Pulmonary artery endothelial cell (primary cell): ENCODE measurements at places on chromosomes 6 and 20.

DNA sequence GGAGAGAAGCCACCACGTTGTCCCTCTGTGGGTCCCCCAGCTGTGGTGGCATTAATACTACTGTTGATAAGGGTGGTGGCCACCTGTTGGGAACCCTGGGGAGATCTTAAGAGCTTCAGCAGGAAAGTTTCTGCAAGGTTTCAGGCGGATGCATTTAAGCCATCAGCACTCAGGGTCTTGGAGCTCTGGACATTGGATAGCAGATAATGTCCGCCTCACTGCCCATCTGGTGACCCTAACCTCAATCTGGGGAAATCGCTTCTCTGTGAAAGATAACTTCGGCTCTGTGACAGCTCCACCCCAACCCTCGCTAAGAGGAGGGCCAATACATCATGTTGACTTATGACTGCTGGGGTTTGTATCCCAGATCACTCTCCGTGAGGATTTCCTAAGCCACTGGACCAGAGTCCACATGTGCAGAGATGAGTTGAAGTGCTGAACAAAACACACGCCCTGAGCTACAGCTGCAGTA, 92.9 kb downstream of the FOXC1 start:
- no peak for DNase-seq

DNA sequence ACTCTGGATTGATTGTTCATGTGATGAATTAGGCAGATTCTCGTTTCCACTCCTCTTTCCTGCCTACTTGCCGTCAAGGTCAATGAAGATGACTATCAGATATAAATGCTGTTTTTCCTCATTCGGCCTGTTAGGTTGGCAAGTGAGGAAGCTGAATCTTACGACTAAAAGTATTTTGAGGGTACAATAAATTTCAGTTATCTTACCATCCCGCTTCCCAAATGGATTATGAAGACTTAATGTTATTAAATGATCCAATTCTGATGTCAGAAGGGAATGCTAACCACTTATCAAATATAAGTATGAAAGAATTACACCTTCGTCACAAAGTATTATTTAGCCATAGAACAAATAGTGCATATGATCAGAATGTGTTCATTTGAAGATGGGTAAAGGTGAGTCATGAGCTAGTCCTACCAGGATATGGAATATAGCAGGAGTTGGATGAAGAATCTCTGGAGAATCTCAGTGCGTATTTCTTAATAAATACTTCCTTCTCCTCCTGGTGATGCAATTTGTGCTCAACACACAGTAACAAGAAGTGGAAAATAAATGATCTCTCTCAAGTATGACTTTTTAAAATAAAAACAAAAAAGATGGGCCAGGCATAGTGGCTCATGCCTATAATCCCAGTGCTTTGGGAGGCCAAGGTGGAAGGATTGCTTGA, 4.6 kb downstream of the GPLD1 start:
- no peak for DNase-seq

DNA sequence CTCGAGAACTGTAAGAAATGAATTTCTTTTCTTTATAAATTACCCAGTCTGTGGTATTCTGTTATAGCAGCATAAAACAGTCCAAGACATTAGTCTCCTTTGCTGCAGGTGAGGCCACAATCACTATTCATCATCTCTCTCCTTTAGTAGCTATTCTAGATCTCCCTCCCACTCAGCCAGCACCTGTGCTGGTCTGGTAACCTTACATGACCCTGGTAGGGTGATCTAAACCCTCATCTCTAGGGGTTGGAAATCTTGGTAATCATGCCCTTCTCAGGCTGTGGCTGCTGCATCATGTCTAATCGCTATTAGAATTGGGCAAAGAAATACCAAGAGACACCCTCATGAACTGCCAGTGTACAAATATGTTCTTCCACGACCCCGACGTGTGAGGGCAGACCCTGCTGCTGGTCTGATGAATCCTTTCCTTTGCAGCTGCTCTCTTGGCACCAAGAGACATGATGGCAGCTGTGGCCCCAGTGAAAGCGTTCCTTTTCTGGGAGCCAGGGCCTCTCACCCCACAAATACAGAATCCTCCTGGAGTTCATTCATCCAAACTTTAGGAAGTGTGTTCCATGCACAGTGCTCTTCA, 23.0 kb upstream of the IGF2R start:
- DNase-seq, result no peak

DNA sequence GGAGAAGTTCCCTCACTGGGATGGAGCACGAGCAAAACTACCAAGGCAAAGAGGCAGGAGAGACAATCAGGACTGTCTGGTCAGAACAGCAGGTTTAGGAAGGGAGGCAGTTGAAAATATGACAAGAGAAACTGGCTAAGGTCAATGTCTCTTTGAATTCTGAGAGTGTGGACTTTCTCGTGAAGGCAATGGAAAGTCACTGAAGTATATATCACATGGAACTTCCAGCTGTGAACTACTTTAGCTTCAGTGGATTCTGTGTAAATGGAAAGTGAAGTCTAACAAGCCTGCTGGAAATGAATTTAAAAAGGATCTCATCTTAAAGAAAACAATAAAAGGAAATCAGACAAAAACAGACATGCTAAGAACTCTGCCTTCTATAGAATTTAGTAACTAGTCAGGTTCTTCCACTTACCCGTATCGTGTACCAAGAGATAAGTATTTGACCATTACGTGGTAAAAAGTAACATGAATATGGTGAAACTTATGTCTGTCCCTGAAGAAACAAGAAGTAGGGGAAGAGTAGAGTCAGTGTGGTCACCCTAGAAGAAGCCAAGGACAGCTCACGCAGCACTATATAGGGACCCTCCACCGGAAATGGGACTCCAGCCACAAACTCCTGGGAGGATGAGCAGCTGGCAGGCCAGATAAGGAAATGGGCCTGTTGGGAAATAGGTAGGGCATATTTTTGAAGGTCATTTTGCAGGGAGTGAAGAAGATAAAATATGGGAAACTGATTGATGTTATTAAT, 123.4 kb downstream of the MAP7 start:
- DNase-seq, result no peak

DNA sequence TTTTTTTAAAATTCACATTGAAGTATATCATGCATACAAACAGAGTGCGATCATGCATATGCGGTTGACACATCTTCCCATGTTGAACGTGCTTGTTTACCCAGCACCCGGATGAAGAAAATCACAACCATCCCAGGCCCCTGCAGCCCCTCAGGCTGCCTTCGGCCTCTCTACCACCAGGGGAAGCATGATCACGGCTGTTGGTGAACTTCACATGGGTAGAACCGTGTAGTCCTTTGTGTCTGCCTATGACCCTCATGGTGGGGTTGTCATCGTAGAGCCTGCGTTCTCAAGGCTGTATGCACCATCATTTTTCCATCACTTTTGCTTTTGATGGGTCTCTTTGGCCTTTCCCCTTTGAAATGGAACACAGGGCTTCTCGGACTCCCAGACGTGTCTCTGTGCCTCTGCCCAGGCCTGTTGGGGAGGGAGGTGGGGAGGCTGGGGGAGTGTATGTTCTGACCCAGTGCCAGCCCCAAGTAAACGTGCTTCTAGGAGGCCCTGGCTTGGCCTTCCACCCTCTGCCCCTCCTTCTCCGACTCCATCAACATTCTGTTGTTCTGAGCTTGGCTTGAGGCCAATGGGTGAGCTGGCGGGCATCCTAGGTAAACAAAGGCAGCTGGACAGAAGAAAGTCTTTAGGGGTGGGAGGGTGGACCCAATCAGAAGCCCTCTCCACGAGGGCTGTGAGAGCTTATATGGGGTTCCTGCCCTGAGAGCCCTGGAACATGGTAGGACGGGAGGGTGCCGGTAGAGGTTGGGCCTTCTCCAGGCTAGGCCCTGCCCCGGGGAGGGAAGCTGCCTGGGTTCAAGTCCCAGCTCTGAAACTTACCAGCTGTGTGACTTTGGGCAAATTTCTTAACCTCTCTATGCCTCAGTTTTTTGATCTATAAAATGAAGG, 39.7 kb downstream of the TGM2 start:
- peak; percentile 73 for DNase-seq

DNA sequence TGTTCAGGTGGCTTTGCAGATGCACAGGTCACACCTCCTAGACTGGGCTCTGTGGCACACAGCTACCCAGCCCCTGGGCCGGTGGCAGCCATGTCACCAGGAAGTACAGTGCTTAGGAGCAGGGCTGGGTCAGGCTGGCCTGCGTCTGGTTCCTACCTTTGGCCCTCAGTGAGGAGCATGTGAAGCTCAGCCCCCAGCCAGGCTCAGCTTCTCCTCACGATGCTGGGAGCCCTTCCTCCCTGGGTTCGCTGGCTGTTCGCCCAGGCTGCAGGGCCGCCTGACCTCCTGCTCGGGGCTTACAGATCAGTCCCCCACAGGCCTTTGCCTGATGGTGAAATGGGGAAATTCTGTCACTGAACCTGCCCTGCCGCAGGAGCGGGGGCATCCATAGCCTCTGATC, 23.1 kb downstream of the SPATA2 start:
- DNase-seq, result no peak

- DNase-seq, result no peak
Measured at GRCh38 chr6:40671001-40671693, 84.0 kb upstream of the LRFN2 start.

DNA sequence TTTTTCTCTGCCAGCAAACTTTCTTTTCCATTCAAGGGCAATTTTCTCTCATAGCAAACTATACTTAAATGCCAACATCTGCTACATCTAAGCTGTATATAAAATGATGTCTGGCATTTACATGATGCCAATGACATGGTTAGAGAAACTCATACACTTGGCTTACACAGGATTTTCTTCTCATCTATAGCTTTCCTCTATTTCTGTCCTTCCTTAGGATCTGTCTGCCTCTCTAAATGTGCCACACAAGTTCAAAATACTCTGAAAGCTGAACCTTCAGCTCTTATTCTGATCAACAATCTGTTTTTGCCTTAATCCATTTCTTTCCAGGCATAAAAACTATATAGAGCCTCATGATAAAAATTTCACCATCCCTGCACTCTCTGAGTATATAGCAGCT, 290.9 kb upstream of the RNF217 start:
- DNase-seq, result no peak

DNA sequence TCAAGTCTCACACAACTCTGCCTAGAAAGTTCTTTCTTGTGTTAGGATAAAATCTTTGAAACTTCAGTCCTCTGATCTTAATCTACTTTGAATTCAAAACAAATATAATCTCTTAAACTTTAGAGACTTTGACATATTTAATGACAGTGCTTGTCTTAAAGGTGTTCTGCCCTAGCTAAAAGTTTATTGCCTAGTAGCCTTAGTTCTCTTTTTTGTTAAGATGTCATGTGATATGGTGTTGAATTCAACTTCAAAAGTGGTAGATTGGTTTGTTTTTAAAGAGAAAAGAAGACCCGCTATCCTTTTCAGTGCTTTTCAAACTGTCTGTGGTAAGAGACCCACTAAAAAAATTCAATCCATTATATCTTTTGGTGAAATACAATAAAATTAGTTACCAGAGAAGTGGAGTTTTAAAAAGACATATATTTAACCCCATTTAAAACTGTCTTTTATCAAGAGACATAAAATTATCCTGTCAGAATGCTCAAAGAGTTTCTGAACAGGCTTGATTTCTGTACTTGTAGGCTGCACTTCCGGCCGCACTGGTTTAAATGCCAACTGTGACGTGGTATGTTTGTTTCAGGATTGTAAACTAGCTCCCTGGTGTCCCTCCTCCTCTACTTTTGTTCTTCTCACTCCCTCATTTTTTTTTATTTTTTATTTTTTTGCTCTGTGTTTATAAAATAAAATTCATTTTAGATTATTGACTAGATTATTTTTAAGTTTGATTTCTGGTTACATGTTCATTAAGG, 76.5 kb downstream of the QKI start:
- DNase-seq, result peak; percentile 51

- DNase-seq, result peak; percentile 100
Measured at GRCh38 chr6:7974938-7975763, 64.6 kb upstream of the TXNDC5 start.

GRCh38 chr20:57065646-57066045, 200.8 kb downstream of the BMP7 start:
- DNase-seq, result no peak

GRCh38 chr20:49631061-49631716, 63.3 kb upstream of the PTGIS start:
- DNase-seq, result no peak

GRCh38 chr20:15200147-15200565, 862.7 kb upstream of the FLRT3 start:
- no peak for DNase-seq

- no peak for DNase-seq
Measured at GRCh38 chr6:143248359-143248758, 187.7 kb downstream of the AIG1 start.

GRCh38 chr6:103017878-103018277, 1624.4 kb downstream of the GRIK2 start:
- DNase-seq, result no peak

DNA sequence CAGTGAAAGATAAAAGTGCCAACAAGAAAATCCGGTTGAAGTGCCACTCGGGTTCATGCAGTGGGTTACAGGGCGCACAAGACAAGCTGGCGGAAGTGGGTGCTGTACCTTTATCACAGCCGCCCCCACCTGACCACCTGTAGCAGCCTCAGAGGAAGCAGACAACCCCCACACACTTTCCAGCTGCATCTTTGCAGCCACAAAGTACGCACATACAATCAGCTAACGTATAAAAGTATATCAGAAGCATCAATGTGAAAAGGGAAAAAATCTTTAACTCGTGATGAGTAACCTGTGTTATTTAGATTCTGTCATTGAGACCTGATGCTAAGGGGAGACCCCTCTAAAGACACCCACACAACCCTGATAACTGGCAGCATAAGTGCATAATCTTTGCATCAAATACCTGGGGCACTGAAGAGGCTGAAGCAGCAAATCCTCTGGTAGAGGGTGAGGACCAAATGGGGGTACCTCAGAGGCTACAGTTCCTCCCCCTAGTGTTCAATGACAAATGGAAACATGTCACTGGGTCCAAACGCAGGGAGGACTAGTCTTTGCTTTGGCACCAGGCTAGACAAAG, 22.1 kb downstream of the BACH2 start:
- DNase-seq, result no peak

- no peak for DNase-seq
Measured at GRCh38 chr6:38725414-38726183, 10.5 kb downstream of the DNAH8 start.

GRCh38 chr6:136304410-136304809, 14.8 kb upstream of the BCLAF1 start:
- DNase-seq, result no peak

- no peak for DNase-seq
Measured at GRCh38 chr6:113083947-113084346, 736.8 kb downstream of the RFPL4B start.

DNA sequence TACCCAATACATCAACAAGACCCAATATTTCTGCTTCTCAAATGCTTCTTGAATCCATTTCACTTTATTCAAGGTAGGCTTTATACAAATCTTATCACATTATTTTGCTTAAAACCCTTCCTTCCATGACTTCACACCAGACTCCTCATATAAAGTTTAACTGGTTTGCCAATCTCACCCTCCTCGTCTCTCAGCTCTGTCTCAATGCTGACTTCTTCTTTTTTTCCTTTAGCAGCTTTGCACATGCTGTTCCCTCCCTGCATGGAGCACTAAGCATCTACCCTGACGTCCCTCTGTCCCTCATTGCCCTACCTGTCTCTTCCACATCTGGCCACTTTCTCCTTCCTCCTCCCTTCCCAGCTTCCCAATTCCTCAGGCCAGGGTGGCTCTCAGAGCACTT, 31.4 kb downstream of the KCNK17 start:
- no peak for DNase-seq
